ENCODE measurements at places on chromosomes 1 and 21.

DNA sequence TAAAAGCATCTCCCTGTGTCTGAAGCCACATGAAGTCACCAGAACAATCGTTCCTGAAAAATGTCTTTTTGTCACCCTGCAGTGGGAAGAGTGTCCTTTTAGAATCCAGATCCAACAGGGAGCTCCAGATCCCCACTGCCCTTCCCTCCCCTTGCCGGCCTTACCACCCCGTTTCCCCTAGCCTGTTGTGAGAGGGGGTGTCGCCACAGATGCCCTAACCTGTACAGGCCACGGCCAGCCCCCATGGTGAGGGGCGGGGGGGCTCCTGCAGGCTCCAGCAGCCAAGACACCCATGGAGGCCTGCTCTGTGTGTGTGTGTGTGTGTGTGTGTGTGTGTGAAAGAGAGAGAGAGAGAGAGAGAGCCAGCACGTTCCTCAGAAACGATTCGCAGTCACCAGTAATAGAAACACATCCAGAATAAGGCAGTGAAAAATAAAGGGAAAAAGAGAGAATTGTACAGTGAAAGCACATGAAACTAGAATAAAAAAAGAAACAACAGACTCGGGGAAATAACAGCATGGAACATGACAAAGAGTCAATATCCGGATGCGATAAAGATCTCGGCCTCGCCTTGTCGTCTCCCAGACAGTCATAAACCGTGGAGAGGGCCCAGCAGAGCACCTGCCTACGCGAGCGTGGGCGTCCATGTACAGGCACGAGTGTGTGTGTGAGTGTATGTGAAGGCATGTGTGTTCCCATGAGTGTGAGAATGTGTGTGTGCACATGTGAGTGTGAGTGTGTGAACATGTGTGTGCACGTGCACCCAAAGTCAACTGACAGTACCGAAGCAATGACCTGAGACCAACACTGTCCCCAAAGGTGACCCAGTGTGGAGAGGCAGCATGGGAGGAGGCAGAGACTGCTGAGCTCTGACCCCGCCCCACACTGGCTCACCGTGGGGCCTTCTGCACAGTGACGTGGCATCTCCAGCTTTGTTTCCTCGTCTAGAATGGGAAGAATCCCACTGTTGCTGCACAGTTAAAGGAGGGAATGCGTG is 303.8 kb downstream of the NPHP4 start:
- DNase-seq = no peak

- no peak for DNase-seq
Measured at GRCh38 chr1:24353292-24353891, 34.2 kb downstream of the GRHL3 start.

DNA sequence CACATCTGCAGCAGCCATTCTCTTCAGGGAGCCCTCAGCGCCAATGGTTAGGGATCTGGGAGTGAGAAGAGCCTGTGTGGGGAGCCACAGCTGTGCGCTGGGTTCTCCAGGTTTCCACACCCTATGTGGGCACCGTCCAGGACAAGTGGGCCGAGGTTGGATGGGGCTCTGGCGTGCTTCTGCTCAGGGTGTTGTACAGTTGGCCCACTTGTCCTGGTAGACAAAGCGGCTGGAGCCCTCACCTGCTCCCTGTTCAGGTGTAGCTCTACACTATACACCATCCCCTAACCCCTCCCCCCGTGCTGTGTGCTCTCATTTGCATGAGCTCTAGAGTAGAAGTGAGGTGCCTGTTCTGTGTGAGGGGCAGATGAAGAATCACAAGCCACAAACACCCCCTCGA is 12.2 kb downstream of the SH3BP5L start:
- DNase-seq = no peak

DNA sequence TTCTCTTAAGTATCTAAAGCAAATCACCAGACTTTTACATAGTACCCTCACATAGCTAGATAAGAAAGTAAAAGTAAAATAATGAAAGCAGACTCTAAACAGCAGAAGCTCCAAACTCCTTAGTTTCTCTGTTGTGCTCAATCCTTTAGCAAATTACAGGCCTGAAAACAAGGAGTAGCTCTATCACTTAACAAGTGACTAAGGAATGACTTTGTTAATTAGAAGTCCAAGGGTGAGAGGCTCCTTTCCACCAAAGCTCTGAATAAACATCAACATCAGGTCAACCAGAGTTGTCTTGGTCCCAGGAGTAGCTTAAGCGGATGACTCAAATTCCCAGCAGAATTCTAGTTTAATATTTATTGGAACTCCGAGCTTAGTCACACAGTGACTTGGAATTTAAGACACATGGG is 5.9 kb downstream of the NRIP1 start:
- no peak for DNase-seq

GRCh38 chr1:240652549-240652948 is 40.6 kb upstream of the GREM2 start:
- DNase-seq = no peak
